MCF 10A (cell line): ENCODE measurements at places on chromosomes 1 and 21.

DNA sequence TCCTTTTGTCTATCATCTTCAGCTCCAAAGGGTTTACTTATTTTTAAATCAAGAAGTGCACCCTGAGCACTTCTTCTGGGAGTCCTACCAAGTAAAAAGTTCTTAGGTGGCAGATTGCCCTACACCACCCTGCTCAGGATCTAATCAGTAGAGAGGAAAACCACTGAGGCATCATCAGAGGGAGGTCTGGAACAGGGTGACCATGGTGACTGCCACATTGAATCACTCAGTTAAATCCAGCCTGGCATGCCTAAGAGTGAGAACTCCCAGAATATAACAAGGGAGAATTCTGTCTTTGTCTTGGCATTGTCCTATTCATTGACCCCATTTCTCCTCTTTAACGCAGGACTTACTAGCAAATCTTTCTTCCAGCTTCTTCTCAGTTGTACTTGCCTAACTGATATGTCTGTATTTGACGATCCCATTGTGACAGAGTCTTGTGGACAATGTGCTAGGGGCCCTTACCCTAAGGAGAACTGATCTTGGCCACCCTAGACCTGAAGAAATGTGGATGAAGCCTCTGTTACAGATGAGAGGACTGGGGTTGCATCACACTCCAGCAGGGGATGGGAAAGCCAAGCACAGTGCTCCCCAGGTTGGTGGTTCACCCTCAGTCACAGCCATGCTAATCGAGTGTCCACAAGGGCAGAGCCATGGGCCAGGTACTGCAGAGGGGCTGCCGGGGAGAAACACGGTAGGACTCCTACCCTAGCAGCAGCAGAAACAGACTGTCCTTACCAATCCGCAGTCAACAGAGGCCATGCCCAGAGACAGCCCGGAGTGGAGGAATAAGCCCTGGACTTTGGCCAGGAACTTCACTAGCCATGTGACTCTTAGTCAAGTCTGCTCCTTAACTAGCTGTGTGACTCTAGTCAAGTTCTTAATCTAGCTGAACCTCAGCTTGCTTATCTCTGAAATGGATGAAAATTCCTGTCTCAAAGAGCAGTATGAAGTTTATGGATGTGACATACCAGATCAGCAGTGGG lies 15.4 kb downstream of the PKP1 start:
- peak; percentile 89 for DNase-seq

DNA sequence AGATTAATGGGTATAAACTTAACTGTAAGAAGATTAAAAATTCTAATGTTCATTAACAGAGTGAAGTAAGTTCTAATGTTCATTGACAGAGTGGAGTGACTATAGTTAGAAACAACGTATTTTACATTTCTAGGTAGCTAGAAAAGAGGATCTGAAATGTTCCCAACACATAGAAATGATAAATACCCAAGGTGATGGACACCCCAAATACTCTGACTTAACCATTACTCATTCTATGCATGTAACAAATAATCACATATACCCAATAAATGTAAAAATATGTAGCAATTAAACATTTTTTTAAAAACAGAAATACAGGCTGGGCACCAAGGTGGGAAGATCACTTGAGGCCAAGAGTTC lies 62.1 kb downstream of the ABL2 start:
- DNase-seq = no peak

DNA sequence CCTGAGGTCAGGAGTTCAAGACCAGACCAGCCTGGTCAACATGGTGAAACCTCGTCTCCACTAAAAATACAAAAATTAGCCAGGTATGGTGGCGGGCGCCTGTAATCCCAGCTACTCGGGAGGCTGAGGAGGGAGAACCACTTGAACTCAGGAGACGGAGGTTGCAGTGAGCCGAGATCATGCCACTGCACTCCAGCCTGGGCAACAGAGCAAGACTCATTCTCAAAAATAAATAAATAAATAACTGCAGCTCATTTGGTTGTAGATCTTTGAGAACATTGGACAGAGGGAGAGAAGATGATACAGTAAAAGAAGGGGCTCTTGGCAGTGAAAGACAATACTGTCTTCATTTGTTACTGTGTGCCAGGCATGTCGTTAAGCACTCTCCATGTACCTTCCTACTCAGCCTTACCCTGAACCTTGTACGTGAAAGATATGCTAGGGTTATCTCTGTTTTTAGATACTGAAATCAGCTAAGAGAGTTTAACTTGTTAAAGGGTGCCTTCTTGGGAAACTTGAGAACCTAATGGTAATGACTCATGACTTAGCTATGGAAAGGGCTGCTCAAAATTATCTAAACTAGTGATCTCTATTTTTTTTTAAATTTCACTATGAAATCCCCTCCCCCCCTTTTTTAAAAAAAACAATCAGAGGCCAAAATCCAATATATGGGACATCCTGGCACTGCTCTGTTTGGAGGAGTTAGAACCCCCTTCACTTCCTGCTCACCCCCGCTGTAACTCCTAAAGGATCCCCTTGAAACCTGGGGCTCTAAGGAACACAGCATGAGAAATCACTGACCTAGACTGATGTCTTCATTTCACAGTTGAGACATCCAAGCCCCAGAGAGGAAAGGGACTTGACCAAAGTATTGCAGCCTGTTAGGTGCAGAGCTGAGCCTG lies 6.8 kb upstream of the KPNA6 start:
- DNase-seq = peak; percentile 51

DNA sequence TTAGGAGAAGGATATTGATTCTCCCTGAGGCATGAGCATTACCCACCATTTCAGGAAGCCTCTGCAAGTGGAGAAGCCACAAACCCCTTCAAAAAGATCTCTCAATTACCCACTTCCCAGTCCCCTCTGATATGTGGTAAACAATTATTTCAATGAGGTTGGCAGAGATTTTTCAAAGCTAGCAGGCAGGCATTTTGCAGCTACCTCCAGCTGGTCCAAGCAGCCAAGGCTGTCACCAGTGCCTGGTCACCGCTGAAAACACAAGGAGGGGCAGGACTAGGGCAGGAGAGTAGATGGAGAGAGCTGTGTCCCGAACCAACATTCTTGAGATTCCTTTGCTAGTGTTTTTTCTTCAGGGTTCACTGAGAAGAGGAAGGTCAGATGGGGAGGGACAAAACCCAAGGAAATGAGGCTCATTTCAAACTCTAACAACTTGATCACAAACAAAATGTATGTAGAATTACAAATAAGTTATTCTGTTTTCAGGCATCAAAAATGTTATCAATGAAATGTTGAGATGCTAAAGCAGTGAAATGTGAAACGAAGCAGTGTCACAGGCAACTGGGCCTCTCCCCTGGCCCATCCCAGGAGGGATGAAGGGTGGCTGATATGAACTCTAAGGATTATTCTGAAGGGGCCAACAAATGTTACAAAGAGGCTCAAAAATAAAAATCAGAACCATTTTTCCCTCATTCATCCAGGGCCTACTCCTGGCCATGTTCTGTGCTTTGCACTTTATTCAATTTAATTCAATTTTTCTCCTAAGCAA lies 22.3 kb downstream of the APP start:
- DNase-seq = no peak

DNA sequence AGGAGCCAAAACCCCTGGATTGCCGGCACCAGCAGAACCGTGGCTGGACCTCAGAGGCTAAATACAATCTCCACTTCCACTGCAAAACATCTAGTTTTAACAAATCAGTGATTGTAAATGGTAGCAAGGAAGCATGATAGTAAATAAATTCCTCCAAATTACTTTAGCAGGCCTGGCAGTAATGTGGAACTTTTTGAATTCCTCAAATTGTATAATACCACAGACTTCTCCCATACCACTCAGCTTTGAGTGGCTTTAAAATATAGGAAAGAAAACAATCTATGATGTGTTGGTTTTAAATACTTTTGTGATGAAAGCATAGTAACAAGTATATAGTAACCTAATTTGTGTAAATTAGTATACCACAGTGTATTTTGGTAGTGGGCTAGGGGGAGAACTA lies 34.1 kb downstream of the NIBAN1 start:
- DNase-seq = no peak

- DNase-seq = peak; percentile 33
Observed at GRCh38 chr1:161166669-161167548, 683 bp downstream of the PPOX start.

DNA sequence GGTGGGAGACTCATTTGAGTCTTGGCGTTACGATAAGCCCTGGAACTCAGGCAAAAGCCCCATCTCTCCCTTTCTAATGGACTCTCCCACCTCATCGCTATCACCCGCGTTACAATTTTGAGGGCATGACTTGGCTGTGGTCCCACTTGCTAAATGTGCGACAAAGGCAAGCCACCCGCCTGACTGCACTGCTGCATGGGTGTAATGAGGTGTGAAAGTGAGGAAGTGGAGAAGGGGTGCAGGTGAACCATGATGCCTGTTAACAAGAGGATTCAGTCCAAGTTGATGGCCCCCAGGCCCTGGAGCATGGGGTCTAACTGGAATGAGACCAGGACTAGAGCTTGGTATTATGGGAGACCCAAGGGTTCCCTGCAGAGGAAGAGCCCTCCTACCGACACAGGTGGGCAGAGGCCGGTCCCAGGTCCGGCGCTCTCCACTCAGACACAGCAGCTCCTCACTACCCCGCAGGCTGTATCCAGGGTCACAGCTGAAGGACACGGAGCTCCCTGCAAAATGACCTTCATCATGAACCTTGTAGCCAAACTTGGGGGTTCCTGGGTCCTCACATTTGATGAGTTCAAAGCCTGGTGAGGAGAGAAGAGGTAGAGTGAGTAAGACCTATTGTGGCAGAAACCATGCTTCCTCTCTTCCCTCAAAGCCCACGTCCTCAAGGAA lies 165.4 kb upstream of the HMGB4 start:
- no peak for DNase-seq

GRCh38 chr1:213934649-213935048 lies 53.1 kb upstream of the PROX1 start:
- DNase-seq = peak; percentile 95

GRCh38 chr1:2934642-2935081 lies 86.6 kb upstream of the ACTRT2 start:
- no peak for DNase-seq

DNA sequence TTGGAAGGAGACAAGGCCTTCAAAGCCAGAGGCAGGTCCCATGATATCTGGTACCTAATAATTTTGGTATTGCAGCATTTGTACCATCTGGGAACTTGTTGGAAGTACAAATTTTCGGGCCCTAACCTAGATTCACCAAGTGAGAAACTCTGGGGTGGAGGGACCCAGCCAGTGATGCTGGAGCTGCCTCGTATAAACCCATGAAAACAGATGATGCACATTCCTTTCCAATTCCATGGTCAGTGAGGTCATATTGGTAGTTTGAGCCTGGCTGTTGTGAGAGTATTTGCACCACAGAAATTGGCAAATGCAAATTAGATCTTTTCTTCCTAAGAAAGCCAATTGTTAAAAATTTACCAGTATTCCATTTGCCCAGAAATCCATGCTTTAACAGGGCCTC lies 269.6 kb upstream of the PLXNA2 start:
- no peak for DNase-seq

DNA sequence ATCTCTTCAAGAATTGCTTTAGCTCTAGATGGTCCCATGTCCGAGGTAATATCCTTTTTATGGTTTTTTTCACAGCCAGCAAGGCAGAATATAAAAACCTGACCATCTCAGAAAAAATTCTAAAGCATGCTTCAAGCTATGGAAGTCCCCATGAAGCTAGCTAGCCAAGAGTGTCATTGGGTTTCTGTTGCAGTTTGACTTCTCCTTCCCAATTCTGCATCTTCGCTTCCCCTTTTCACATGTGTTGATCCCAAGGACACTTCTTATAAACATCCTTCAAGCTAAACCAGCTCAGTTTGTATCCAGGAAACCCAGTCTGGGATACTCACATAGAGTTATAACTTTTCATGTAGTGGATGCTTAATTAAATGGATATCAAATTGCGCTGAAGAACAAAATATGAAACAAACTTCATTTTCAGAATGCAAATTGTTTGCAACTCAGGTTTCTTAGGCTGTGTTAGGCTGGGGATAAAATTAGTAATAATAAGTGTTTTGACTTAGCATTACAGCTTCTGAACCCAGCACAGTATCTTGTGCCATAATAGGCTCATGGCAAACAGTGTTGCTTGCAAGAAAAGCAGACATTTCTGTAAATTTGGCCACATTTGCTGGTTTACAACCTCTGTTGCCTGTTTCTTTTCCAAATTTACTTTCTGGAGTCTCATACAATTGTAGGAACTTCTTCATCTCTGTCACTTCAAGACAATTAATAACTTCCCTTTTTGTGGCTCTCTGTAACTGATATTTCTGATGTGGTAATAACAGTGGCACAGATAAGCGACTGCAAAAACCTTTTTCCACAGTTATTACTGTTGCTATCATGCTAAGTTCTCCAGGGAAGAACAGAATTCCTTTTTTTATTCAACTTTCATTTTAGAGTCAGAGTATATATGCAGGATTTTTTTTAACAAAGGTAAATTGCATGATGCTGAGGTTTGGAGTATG lies 53.2 kb downstream of the NCAM2 start:
- DNase-seq = no peak

DNA sequence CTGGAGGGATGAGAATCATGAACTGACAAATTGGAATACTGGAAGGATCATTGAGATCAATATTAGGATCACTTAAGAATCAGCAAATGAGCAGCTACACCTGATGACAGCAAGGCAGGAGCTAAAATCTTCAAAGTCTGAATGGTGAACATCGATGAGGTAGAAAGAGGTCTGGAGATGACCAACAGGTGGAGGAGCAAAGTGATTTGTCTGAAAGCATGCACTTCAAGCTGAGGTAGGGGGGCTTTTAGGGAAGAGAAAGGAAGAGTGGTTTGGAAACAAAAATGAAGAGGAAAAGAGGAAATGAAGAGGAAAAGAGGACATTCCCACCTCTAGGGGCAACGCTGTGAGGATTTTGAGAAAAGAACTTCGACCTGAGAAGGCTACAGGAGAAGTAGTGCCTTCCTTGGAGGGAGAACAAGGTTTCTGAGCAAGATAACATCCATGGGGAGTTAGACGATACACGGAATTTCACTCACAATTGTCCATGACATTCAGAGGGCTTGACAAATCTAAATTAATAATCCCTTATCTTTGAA lies 79.0 kb downstream of the APP start:
- no peak for DNase-seq

- no peak for DNase-seq
Observed at GRCh38 chr21:34857122-34857713, 188.4 kb downstream of the CLIC6 start.

DNA sequence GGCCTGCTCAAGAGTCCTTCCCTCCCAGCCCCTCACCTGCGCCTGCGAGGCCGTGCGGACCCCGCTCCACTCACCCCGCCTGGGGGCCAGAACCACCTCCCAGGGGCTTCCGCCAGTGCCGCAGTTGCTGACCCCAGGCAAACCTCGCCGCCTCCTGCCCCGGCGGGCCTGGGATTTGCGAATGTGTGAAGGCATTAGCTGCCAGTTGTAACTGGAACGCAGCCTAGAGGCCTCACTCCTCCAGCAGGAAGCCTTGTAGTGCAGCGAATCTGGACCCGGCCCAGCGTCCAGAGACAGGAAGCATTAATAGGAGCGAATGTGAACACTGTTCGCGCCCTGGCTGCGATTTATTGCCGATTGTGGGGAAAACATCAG lies 140.9 kb upstream of the ARHGEF16 start:
- DNase-seq = peak; percentile 19
